ENCODE measurements at places on chromosomes 4 and X. TPM values are rescaled to one million over a fixed set of nuclear protein-coding genes. Genes with fewer than 3 reads are reported as not detected.

DNA sequence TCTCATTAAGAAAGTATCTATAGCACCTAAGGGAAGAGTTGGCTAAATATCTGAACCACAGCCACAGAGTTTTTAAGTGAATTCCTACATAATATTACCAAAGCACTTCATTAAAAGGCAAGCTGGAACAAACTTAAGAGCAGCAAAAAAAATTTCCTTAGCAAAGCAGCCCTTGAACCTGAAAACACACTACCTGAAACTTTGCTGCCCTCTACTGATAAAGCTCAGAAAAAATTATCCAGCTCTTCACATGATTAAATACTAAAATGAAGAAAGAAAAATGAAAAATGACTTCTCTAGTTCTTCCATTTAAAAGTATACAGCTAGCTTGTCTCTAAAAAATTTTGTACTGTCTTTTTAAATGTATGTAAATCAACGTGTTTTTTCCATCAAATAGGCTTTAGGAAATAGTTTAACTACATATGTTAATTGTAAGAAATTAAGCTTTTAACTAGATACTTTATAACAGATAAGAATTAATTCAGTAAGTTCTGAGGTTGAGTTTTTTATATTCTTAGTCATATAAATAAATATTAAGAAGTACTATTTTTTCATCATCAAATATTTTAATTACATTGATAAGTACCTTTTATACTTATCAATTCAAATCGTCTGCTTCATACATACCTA lies 156.1 kb downstream of the STPG2 start:
- no peak for DNase-seq

GRCh38 chr4:77167866-77168265 lies 10.9 kb downstream of the CCNG2 start:
- DNase-seq = no peak

GRCh38 chr4:98501383-98501782 lies 157.0 kb downstream of the TSPAN5 start:
- DNase-seq = no peak

DNA sequence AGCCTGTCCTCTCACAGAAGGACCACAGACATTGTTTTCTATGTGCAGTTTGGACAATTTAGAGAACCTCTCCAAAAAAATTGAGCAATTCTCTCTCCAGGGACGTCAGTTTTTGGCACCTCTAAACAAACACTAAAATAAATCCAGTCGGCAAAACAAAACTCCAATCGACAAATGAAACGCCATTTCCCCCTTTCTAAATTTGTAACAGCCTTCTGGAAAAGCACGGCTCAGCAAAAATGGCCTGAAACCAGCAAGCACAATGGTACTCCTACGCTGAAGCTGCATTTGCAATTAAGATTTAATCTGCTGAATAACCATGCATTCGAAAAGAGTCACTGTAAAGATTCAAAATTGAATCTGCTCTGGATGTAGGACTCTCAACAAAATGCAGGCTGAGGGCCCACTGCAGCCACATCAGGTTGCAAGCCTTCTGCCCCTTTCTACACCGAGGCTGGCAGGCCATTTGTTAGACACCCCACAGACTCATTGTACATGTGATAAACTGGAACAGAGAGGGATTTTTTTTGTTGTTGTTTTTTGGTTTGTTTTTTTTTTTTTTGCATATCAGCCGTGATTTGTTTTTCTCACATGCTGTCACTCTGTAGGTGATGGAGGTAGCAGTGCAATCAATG lies 79.9 kb upstream of the MAP3K15 start:
- DNase-seq = no peak

GRCh38 chrX:45264865-45265264 lies 64.2 kb upstream of the DIPK2B start:
- DNase-seq = no peak

HPGDS gene
- not detected for total RNA-seq

CYSLTR1 gene
- 71.9 TPM for total RNA-seq

VCX2 gene
- not detected for total RNA-seq

SUPT20HL1 gene
- total RNA-seq = not detected

TIGD4 gene
- total RNA-seq = not detected

CT45A8 gene
- not detected for total RNA-seq

Measured in naive thymus-derived CD4-positive, alpha-beta T cell (primary cell).